ENCODE measurements at places on chromosomes 6 and 20. TPM values are rescaled to one million over a fixed set of nuclear protein-coding genes. Genes with fewer than 3 reads are reported as not detected.

The ENPP1 gene
- 6.8 TPM for total RNA-seq

The LKAAEAR1 gene
- total RNA-seq, result 0.67 TPM

The FRS3 gene
- 3.0 TPM for total RNA-seq

The BPIFA1 gene
- total RNA-seq, result not detected

The GHRH gene
- not detected for total RNA-seq

The PTCRA gene
- total RNA-seq, result not detected

The OSER1 gene
- total RNA-seq, result 37.8 TPM

The PGC gene
- 0.18 TPM for total RNA-seq

- DNase-seq, result no peak
Measured at GRCh38 chr6:137216875-137217553, 2.2 kb downstream of the IFNGR1 start.

- no peak for DNase-seq
Measured at GRCh38 chr6:77231438-77232305, 231.6 kb downstream of the HTR1B start.

GRCh38 chr6:116208056-116208785, 45.7 kb downstream of the TSPYL4 start:
- DNase-seq, result no peak

DNA sequence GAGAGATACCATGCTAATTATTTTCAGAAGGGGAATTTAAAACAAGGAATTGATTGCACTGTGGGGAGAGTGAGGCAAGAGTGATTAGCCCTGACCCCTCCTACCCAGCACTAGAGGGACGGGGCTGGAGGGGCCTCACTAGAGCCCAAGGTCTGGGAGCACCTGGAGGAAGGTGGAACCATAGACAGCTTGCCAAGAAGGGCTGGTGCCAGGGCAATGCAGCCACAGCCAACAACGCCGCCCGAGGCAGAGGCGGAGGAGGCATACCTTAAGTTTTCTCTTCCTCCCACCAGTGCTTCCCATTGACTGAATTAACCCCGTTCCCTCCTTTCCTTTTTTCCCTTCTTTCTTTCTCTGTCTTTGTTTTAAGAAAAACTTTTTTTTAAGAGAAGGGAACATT, 40.0 kb downstream of the IYD start:
- DNase-seq, result no peak

- no peak for DNase-seq
Measured at GRCh38 chr6:139710556-139710955, 336.1 kb upstream of the CITED2 start.

DNA sequence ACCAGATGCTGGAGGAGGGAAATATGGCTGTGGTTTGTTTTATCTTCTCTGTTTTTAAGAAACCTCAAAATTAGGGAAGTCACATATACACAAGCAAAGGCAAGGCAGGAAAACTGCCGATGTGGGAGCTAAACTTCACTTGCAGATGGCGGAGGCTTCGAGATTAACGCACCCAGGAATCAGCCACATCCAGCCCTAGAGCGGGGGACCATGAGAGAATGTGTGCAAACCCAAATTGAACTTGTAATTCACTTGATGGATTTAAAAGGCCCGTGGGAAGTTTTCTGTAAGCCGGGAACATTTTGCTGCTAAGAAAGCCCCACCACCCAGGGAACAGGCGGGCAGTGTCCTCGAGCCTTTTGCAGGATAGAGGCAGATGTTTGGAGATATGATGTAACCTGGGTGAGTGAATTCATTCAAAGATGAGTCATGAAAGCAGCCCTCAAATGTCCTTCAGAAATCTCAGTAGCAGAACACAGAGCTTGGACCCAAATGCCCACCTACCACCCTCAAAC, 39.9 kb downstream of the PREX1 start:
- no peak for DNase-seq

DNA sequence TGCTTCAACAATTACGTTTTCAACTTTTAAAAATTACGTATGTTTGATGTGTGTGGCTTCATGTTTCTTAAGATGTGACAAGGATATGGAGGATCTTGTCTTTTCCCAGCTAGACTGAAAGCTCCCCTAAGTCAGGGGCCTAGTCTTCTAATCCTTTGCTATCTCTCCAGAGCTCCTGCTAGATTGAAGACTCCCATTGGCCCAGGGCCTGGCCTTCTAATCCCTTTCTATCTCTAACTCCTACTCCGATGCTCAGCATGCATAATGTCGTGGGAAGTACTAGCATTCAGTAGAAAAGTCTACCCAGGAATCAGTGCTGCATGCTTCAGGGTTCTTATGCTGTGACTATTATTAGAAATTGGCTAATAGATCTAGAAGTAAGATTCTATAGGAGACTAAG, 144.8 kb upstream of the SUPT3H start:
- DNase-seq, result no peak

DNA sequence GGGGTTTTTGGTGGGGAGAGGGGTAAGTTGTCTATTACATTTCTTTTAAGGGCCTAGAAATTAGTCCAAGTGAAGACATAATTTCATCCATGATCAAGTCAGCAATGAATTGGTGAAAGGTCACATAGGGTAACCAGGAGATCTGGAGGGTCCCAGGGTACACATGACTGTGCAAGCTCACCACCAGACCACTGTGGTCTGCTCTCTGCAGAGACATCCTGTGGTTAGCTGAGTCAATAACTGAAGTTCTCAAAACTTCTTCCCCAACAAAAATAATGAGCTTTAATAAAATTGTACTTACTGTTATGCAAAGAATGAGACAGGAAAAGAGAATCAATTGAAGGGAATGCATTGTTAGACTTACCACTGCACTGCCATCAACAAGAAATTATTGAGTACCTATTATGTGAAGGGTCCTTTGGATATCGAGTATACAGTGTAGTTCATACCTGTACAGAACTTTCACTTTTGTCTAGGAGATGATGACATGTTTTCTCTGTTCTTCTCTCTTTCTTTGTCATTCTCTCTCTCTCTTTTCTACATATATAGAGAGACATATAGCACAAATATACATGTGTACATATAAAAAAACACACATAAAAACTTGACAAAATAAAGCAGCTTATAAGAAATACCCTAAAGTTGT, 209.8 kb downstream of the GJA1 start:
- no peak for DNase-seq
